ENCODE measurements at places on chromosomes 12 and 14.

DNA sequence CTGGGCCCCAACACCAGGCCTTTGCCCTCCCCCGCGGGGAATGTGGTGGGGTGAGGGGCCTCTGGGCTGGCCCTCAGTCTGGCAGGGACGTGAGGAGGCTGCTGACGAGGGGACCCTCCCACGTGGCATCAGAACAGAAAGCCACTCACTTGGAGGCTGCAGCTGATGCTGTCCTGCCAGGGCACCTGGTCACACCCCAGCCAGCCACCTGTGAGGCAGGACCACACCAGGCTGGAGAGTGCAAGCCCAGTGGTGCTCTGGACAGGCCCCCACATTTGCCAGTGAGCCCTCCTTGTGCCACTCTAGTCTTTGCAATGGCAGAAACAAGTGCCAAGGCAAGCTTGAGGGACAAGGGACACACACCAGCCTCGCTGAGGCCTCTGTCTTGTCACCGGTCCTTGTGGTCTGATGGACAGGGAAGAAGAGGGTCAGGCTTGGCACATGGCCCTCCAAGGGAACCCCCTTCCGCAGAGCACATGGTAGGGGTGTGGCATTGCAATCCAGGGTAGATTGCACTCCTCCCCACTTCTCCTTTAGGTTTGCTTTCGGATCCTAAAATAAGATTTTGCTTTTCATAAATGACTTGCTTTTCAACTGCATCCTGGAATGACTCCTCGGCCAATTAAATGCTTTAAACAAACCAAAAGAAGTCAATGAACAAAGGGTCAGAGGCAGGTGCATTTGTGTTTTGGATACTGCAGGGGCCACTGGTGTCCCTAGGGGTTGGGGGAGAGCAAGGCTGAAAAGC, 53.7 kb downstream of the CCDC88C start:
- DNase-seq, result no peak

DNA sequence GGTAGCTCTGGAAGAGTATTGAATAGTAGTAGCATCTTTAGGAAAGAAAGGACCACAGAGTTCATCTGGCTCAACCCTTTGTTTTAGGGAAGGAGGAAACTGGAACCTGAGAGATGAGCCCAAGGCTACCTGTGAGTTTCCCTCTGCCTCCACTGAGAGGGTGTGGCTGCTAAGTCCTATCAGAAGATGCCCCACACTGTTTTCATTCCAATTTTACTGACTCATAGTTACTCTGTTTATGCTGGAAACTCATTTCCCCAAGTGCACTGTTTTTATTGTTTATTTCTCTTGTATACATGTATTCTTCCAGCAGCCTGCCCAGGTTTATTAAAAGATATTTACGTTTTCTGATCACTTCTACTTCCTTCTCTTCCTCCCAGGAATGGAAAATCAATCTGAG, 127.4 kb upstream of the ARHGAP5 start:
- no peak for DNase-seq

DNA sequence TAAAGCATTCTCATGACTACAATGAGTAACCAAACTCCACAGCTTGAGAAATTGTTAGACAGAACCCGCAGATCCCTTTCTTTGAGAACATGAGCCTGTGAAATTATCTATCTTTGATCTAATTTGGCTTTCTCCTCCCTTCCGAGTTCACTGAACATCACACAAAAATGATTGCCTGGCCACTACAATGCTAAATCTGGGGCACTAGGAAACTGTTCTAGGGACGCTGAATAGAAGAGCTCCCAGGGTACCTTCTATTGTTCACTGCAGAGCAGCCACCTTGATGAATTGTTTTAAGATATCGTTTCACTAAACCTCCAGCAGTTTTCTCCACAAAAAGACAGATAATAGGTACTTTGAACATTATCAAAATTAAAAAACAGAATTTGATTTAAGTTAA, 47.5 kb downstream of the SINHCAF start:
- DNase-seq, result no peak

GRCh38 chr12:103799857-103800771, 40.9 kb downstream of the NT5DC3 start:
- DNase-seq, result peak; percentile 66

DNA sequence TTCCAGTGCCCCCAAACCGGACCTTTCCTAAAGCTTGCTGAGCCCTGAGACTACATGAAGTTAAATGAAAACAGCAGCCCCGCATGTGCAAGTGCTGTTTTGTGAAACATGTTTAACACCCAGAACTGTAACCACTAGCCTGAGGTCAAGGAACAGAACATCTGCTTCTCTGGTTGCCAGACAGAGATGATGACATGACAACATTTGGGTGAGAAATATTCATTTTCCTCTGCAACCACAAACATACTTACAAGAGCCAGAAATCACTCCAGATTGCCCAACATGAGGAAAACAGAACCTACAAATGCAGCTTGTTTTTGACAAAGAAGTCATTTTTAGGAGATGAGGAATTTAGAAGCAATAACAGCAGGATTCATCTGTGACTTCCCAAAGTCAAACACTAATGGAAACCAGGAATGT, 110.4 kb downstream of the BCAT1 start:
- no peak for DNase-seq
